ENCODE measurements at places on chromosomes 12 and 14.
A peak's percentile ranks its signal among the peaks of the same experiment; 100 is the strongest.

- DNase-seq = no peak
Measured at GRCh38 chr14:98903371-98903770, 368.6 kb downstream of the BCL11B start.

DNA sequence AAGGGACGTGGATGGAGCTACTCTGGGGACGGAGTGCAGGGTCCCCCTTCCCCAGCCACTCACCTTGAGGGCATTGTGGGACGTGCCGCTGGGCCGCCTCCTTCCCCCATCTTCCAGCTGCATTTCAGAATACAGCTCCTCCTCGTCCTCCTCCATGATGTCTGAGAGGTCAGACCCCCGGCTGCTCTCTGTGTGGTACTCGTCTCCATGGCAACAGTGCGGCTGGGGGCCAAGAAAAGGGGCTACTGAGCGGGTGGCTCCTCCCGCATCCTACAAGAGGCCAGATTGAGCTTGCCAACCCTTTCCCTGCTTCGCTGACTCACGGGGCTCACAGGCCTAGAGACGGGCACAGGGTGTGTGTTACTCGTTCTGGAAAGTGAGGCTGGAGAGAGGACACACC, 90.4 kb downstream of the PIWIL1 start:
- DNase-seq = no peak

- DNase-seq = no peak
Measured at GRCh38 chr14:85124631-85125290, 405.2 kb upstream of the FLRT2 start.

GRCh38 chr14:29030970-29031369, 264.4 kb downstream of the FOXG1 start:
- no peak for DNase-seq

DNA sequence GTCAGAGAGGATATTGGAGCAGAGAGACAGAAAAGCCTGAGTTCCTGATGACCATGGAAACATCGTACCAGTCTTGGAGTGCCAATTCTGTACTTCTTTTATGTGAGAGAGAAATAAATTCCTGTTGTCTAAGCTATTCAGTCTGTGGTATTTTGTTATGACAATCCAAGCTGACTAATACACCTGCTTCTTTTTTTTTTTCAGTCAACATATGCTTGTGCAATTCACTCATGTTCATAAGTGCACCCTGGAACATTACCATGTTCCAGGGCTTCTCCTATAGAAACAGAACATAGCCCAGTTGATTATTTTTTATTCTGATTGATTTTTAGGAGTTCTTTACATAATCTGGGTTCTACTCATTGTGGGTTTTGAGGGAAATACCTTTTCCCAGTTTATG, 1.7 kb upstream of the CHPT1 start:
- DNase-seq = no peak

DNA sequence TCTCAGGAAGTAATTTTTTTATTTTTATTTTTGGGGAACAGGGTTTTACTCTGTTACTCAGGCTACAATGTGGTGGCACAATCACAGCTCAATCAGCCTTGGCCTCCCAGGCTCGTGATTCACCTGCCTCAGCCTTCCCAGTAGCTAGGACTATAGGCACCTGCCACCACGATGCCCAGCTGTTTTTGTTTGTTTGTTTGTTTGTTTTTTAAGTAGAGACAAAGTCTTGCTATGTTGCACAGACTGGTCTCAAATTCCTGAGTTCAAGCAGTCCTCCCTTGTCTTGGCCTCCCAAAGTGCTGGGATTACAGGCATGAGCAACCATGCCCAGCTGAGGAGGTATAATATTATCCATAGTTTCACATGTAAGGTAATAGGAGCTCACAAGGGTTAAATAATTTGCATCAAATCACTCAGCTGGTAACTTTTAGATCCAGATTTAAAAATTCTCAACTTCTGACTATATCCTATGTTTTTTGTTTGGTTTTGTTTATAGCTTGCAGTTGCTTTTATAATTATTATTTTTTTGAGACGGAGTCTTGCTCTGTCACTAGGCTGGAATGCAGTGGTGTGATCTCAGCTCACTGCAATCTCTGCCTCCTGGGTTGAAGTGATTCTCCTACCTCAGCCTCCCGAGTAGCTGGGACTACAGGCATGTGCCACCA, 629.3 kb downstream of the DIO2 start:
- no peak for DNase-seq

- no peak for DNase-seq
Measured at GRCh38 chr12:100395811-100396210, 38.9 kb downstream of the SLC17A8 start.

DNA sequence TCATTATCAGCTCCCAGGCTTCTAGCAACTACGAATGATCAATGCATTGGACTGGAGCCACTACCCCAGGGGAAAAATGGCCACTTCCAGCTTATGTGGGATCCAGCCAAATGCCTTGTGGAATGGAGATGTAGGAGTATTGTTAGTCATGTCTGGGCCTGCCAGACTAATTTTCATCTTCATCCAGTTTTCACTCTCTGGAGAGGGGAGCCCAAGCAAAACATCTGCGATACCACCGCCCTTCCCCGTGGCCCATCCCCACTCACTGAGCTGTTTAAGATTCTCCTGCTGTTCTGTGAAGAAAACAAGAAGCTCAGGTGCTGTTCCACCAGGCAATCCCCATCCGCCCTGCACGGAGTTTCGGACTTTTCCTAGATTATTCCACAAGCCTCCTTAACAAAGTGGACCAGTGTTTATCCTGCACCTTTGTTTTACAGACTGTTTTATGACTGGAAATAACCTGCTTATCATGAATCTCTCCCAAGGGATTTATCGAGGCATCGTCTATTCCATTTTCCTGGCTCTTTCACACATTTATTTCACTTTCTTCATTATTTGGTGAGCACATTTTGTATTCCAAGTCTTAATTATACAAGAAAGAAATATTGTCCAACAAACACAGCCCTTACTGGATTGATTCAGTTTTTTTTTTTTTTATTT, 35.5 kb upstream of the MAX start:
- no peak for DNase-seq

GRCh38 chr14:50260511-50260910, 29.1 kb upstream of the SOS2 start:
- no peak for DNase-seq

DNA sequence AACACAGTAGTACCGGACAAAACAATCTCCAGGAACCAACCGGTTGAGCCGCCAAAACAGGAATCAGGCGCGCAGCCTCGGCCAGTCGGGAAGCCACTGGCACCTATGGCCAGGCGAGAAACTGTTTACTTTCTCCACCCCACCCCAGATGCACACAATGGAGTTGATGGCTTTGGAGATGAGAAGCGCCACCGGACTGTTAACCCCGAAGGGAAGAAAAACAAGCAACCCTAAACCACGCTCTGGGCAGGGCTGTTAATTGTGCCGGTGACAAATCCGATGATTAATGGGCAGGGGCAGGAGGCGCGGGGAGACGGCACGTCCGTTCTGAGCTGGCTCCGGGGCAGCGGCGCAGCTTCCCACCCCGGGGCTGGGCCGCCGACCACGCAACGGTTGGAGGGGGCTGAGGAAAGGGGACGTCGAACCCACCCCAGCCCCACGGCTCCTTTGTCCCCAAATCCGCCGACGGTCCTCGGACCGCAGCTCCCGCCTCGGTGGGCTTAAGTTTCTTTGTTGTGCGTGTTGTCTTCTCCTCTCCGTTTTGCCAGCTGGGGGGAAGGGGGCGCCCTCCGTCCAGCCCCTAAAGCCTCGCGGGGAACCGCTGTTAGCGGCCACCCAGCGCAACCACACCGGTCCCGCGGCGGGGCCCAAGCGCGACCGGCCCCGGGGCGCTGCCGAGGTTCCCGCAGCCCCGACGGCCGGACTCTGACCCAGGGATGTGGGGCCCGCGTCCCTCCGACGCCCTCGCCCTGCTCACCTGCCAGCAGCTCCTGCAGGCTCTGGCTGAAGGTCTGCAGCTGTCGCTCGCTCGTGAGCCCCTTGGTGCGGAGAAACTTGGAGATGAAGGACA, 790 bp downstream of the BTG1 start:
- peak; percentile 33 for DNase-seq

DNA sequence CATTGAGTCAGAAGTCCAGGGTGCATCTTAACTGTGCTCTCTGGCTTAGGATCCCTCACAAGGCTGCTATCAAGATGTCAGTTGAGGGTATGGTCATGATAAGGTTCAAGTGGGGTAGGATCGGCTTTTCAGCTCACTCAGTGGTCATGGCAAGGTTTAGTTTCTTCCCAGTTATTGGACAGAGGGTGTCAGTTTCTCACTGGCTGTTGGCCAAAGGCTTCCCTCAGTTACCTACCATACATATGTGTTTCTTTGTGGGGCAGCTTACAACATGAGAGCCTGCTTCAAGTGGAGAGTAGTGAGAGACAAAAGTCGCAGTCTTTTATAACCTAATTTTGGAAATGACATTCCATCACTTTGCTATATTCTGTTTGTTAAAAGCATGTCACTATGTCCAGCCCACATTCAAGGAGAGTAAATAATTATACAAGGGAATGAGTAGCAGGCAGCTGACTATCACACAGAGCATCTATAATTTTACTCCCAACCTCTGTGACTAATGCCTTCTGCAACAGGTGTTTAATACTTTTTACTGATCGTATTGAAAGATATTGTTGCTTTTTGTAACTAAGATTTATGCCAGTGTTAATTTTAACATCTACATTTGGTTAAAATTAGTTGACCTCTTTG, 572.8 kb upstream of the FBXO33 start:
- no peak for DNase-seq

- DNase-seq = no peak
Measured at GRCh38 chr12:86666316-86666715, 410.1 kb upstream of the MGAT4C start.

DNA sequence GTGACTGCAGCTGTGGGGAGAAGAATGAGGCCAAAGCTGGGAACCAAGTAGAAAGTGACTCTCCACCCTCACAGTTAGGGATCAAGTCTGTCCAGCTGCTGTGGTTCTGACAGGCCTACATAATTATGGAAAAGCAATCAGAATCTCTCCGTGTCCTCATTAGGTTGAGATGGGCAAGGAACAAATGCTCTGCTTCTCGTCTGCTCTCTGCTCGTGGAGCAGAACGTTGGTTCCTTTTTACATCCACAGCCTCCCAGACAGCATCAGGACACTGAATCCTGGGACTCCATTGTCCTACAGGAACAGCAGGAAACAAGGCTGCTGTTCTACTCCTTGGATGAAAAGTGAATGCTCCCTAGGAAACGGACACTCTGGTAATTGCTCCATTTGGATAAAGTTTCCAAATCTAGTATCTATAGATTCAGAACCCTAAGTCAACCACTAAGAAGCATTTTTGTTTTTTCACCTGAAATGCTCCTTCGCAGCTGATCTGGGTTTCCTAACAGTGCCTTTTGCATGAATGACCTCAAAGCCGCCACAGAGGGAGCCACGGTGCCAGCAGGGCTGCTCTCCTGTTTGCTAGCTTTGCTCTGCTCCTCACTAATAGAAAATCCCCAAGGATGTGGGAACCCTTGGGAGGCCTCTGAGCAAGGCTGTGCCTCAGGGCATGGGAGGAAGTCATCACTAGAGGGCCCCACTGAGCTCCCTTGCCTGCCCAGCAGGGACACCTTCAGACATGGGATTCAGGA, 102.0 kb downstream of the EGLN3 start:
- no peak for DNase-seq

DNA sequence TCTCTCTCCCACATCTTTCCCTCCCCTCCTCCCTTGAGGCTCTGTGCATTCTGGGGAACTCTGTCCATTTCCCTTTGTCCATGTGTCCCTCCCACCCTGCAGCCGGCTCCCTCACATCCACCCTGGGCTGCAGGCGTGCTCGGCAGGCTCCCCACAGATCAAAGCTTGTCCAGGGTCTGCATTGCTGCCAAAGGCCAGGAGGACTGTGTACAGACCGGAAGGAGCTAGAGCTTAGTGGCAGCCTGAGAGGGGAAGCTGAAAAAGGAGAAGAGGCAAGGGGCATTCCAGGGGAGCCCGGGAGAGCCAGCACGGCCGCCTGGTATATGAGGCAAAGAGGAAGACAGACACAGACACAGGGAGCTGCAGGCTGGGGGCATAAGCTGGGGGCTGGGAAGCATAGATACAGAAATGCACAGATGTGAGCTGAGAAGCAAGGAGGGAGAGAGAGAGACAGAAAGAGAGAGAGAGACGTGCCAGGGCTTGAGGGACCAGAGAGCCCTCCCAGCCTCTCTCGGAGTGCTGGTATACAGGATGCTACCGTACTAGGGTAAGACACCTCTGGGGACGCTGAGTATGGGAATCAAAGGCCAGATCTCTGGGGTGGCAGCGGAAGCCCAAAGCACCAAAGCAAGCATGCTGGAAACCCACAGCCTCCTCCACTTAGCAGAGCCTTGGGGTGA, 3.3 kb downstream of the CD4 start:
- no peak for DNase-seq

DNA sequence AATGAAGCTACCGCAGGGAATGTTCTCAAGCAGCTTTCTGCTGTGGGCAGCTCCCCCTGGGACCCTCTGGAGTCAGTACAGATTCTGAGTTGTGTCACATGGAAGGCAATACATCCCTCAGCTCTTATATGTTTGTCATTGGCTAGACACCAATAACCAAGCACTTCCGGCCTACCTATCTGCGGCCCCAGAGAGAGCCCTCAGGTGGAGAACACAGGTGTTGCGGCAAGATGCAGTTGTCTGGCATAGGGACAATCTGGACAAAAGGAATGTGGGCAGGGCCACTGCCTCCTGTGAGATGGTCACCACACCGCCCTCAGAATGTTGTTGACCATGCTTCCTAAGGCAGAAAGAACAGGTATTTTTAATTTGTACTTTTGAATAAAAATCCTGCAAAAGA, 118.7 kb downstream of the BRMS1L start:
- no peak for DNase-seq

- no peak for DNase-seq
Measured at GRCh38 chr12:115354007-115354890, 670.3 kb upstream of the TBX3 start.

- DNase-seq = no peak
Measured at GRCh38 chr12:85633491-85633890, 202.7 kb downstream of the RASSF9 start.

- DNase-seq = no peak
Measured at GRCh38 chr14:55160989-55161388, 30.4 kb downstream of the DLGAP5 start.
